ENCODE measurements at places on chromosomes 6 and 20. TPM values are rescaled to one million over a fixed set of nuclear protein-coding genes. Genes with fewer than 3 reads are reported as not detected.

- no peaks in the 10 kb centered on the region for H3K4me1 ChIP-seq
- H3K36me3 ChIP-seq: peaks cover 8% of the 10 kb centered on the region
Measured at GRCh38 chr20:3129094-3129493, 30.6 kb downstream of the FASTKD5 start.

DNA sequence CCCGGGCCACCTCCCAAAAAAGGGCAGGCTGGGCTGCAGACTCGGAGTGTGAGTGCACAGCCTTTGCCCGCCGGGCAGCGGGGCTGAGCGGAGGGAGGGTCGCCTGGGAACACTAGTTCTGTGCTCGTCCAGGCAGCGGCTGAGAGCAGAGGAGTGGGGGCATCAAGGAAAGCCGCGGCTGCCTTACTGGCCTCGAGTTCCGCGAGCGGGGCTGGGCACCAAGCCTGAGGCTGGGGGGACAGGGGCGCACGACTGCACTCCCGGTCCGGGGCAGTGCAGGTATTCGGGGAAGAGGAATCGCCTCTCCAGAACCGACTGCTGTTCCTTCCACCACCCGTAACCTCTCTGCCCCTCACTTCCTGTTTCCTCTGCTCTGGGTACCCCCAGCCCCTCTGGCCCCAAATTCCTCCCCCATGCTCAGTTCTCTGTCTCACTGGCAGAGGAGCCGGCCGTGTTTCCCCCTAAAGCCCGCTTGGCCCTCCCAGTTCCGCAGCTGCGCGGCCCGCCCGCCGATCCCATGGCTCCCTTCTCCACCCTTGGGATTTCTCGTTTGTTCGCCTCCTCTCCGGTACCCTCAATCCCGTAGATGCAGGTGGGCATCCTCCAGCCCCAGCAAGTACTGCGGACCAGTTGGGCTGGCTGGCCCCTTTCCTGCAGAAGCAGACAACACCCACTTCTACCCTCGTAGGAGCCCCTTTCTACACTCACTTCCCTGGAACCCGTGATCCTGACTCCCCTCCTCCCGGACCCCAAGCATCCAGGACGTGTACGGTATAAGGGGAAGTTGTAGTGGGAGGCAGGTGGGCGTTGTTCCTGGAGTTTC lies 5.1 kb downstream of the RING1 start:
- H3K27ac ChIP-seq: no peak overlapping the region
- peak overlapping the region; percentile 56 for H3K4me3 ChIP-seq
- no peak for DNase-seq

- DNase-seq: no peak
- H3K4me1 ChIP-seq: peaks cover 11% of the 10 kb centered on the region
- no peak overlapping the region for H3K27ac ChIP-seq
- no peak overlapping the region for H3K4me3 ChIP-seq
Measured at GRCh38 chr6:34523441-34524206, 32.5 kb downstream of the SPDEF start.

DNA sequence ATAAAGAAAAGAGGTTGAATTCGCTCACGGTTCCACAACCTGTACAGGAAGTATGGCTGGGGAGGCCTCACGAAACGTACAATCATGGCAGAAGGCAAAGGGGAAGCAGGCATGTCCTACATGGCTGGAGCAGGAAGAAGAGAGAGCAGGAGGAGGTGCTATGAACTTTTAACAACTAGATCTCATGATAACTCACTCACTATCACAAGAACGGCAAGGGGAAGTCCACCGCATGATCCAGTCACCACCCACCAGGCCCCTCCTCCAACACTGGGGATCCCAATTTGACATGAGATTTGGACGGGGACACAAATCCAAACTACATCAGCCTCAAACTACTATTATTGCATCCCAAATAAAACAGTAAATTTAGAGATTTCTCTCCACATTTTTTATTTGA lies 53.6 kb upstream of the CST7 start:
- no peak for DNase-seq
- H3K27ac ChIP-seq: no peak overlapping the region
- H3K4me1 ChIP-seq: no peaks in the 10 kb centered on the region
- no peaks in the 10 kb centered on the region for H3K27me3 ChIP-seq
- H3K36me3 ChIP-seq: no peaks in the 10 kb centered on the region

DNA sequence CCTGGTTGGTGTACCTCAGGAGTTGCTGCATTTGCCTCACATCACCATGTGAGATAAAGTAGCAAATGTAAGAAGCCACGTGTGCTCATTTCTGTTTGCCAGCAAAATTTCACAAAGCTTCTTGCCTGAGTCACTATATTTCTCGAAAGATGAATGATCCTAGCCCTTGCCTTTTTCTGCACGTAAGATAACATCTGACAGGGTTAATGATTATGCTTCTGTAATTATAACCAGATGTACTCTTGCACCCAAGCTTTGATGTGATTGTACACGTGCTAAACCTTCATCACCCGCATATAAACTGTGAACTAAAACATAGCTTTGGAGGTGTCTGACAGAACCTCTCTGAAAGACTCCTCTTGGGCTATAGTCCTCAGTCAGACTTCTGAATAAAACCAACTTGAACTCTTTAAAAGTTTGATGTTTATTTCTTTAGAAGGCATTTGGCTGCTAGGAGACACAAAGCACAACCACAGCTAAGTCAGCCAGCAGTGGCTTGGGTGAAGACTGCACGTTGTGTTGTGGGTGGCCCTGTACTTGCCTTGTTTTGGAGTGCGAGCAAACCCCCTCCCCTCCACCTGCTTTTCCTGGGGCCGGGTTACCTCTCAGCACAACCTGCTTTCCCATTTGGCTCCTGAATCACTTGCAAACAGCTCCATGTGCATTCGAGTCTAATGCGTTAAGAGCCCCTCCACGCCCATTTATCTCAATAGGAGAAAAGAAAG lies 19.3 kb downstream of the PROKR2 start:
- H3K36me3 ChIP-seq: no peaks in the 10 kb centered on the region
- H3K4me1 ChIP-seq: no peaks in the 10 kb centered on the region
- DNase-seq: no peak
- no peak overlapping the region for H3K4me3 ChIP-seq
- H3K27ac ChIP-seq: no peak overlapping the region

DNA sequence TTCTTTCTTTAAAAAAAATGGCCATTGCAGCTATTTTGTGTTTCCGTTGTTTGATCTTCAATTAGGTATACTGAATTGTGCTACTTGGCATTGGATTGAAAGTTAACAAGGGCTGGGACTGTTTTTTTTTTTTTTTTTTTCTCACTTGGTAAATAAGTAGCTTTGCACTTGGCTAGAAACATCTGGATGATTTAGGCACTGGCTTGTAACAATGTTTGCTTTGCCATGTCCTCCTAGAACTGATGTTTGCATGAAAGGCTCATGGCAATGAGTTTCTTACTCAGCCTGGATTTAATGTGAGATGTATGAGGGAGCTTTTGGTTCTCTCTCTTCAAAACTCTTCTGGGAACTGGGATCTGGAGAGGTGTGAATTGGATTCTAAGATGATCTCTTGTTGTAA lies 414.1 kb downstream of the CDH26 start:
- no peak overlapping the region for H3K27ac ChIP-seq
- H3K27me3 ChIP-seq: no peaks in the 10 kb centered on the region
- H3K4me3 ChIP-seq: no peak overlapping the region
- no peaks in the 10 kb centered on the region for H3K36me3 ChIP-seq
- DNase-seq: no peak
- H3K4me1 ChIP-seq: no peaks in the 10 kb centered on the region

GRCh38 chr6:42241915-42242314 lies 24.3 kb upstream of the MRPS10 start:
- DNase-seq: no peak
- H3K4me3 ChIP-seq: no peak overlapping the region
- no peak overlapping the region for H3K27ac ChIP-seq

- peak; percentile 69 for DNase-seq
- H3K27me3 ChIP-seq: no peaks in the 10 kb centered on the region
- H3K36me3 ChIP-seq: no peaks in the 10 kb centered on the region
- H3K4me3 ChIP-seq: peak overlapping the region; percentile 51
- peaks cover 36% of the 10 kb centered on the region for H3K4me1 ChIP-seq
Measured at GRCh38 chr20:62063981-62064769, 1.5 kb downstream of the TAF4 start.

Gene SCGN
- not detected for total RNA-seq

Gene GATA5
- 0.23 TPM for total RNA-seq

Gene GPR63
- 0.89 TPM for total RNA-seq

Measured in suprapubic skin (tissue), 4 donors.